ENCODE measurements at places on chromosomes 1 and 21.

DNA sequence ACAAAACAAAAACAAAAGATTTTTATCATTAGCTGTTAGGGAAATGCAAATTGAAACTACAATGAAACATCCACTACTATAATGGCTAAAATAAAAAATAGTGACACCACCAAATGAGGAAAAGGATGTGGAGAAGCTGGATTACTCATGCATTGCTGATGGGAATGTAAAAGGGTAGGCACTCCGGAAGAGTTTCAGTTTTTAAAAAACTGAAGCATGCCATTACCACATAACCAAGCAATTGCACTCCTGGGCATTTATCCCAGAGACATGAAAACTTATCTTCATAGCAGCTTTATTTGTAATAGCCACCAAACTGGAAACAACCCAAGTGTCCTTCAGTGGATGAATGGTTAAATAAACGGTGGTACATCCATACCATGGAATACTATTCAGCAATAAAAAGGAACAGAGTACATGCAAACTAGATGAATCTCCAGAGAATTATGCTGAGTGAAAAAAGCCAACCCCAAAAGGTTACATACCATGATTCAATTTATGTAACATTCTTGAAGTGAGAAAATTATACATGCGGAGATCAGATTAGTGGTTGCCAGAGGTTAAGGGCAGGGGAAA lies 14.5 kb upstream of the CFAP298 start:
- no peak for DNase-seq

DNA sequence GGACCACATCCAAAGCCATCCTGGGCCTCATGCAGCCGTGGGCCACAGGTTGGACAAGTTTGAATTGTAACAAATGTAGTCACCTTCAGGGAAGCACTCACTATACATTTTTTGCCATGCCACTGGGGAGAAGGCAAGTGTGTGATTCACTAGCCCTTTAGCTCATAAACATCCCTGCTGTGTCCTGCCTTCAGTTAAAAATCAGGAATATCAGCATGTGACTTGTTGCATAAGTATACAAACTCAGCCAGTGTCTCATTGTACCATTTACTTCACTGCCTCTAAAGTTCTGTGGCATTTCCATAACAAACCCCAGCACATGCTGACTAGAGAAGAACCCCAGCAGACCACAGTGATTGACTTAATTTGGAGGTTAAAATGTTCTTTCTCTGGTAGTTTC lies 142.0 kb upstream of the C1orf105 start:
- DNase-seq, result no peak

- no peak for DNase-seq
Measured at GRCh38 chr1:204376465-204376864, 16.7 kb upstream of the PLEKHA6 start.

GRCh38 chr1:192807211-192808162 lies 1.4 kb upstream of the RGS2 start:
- DNase-seq, result peak; percentile 87

GRCh38 chr21:36565540-36565939 lies 85.6 kb upstream of the CLDN14 start:
- DNase-seq, result no peak

All from dermis blood vessel endothelial cell (primary cell).